ENCODE measurements at places on chromosomes 7 and 10.

- no peak for DNase-seq
Measured at GRCh38 chr7:105278973-105279687, 109.6 kb downstream of the SRPK2 start.

- no peak for DNase-seq
Measured at GRCh38 chr7:66213637-66214036, 8.5 kb downstream of the TPST1 start.

DNA sequence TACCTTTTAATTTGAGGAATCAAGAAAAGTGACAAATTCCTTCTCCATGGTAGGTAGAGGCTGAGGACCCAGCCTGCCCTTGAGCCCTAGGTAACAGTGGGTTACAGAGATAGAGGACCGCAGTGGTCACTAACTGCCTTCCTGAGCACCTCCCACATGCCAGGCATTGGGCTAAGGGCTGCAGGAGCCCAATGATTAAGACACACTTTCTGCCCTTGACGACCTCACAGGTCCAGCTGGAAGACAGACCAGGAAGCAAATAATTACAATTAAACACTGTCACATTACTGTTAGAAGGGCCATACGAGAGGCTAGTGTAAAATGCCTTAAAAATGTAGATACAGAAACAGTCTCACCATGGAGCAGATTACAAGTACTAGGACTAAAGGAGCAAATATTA lies 156.8 kb upstream of the NFE2L3 start:
- no peak for DNase-seq

DNA sequence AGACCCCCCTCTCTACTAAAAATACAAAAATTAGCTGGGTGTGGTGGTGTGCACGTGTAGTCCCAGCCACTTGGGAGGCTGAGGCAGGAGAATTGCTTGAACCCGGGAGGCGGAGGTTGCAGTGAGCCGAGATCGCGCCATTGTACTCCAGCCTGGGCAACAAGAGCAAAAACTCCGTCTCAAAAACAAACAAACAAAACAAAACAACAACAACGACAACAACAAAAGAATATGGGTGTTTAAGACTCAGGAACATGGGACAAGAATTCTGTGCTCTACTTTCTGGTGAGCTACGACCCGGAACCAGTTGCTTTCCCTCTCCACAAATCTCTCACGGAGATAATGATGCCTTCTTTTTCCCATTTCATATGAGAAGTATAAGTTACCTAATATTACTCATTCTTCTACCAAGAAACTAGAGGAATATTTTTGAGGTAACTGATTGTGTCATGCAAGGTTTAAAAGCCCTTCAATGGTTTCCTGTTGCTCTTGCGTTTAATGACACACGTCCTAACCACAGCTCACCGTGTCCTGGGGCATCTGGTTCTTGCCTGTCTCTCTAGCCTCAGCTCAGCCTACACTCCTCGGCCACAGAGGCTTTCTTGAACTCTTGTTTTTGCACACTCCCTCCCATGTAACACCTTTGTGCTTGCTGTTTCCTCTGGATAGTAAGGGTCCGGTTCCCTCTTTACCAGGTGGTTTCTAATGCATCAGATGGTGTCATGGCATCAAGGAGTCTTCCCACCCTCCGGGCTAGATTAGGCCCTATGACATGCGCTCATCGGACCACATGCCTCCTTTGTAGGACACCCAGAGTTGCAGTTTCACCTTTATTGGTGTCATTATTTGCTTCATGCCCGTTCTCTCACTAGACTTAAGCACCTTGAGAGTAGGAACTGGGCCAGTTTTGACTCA lies 67.5 kb downstream of the PFKFB3 start:
- no peak for DNase-seq

- no peak for DNase-seq
Measured at GRCh38 chr7:36591636-36592035, 132.7 kb downstream of the AOAH start.

GRCh38 chr10:97323501-97323900 lies 4.4 kb downstream of the FRAT1 start:
- DNase-seq: no peak

Measured in CMK (cell line).